ENCODE measurements at places on chromosomes 11 and 22. TPM values are rescaled to one million over a fixed set of nuclear protein-coding genes. Genes with fewer than 3 reads are reported as not detected.
A peak's percentile ranks its signal among the peaks of the same experiment; 100 is the strongest.

Gene OR8D2
- total RNA-seq: not detected

GRCh38 chr11:32333320-32333991 is 101.9 kb downstream of the WT1 start:
- H3K27ac ChIP-seq: no peak overlapping the region
- H3K36me3 ChIP-seq: no peaks in the 10 kb centered on the region
- no peaks in the 10 kb centered on the region for H3K27me3 ChIP-seq
- H3K4me1 ChIP-seq: no peaks in the 10 kb centered on the region

Gene ZNF202
- 4.1 TPM for total RNA-seq

DNA sequence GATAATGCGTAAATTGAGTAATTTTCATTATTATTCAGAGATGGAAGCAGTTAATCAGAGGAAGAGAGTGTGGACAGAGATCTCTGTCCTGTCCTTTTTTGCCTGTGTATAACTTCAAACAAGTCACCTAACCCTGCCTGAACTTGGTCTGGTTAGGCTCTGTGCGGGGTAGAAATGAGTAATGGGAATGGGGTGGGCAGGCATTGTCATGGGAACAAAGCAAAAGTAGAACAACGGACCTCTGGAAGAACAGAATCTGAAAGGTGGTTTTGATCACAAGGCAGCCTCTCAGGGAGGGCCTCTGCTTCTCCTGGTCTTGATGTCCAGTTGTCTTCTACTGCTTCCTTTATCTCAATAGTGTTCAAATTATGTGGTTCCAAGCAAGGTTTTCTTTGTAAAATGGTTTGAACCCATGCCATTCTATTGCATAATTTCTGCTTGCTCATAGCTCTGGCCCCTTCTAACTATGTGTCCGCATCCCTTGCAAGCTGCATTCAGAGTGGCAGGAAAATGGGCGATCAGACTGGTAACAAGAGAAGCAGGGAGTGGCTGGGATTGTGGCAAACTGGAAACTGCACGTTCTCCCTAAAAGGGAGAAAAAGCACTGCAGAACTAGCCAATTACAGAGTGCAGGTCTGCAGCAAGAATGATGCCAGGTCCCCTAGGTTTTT is 76.1 kb downstream of the PRR5L start:
- H3K4me1 ChIP-seq: no peaks in the 10 kb centered on the region
- no peaks in the 10 kb centered on the region for H3K27me3 ChIP-seq
- no peak overlapping the region for H3K27ac ChIP-seq
- no peak for DNase-seq
- H3K4me3 ChIP-seq: no peak overlapping the region

- H3K4me3 ChIP-seq: no peak overlapping the region
- no peak overlapping the region for H3K27ac ChIP-seq
- H3K4me1 ChIP-seq: no peaks in the 10 kb centered on the region
- H3K36me3 ChIP-seq: no peaks in the 10 kb centered on the region
Measured at GRCh38 chr11:79404806-79405205, 36.0 kb downstream of the TENM4 start.

DNA sequence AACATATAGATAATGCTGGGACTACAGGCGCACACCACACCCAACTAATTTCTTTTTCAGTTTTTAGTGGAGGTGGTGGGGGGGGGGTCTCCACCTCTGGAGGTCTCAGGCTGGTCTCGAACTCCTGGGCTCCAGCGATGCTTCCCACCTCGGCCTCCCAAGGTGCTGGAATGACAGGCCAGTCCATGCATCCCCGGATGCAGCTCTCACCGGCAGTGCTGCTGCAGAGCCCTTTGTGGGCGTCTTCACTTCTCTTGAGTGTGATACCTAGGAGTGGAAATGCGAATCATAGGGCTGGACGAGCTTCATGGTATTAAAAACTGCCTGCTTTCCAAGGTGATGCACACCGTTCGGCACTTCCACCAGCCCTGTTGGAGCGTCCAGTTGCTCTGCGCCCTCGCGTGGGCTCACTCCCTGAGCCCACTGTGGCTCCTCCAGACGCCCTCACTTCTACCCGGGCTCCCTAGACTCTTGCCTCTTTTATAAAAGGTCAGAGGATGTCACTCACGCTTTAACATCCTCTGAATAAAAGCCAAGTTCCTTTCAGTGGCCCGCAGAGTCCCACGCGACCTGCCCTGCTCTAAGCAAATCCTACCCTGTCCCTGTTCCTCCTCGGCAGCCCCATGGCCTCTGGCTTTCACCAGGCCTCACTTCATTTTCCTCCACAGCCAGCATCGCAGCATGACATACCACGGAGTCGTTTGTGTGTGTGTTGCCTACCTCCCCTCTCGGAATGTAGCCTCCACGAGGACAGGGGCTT is 837 bp upstream of the BID start:
- no peaks in the 10 kb centered on the region for H3K4me1 ChIP-seq
- H3K4me3 ChIP-seq: peak overlapping the region; percentile 63
- H3K27ac ChIP-seq: no peak overlapping the region
- H3K36me3 ChIP-seq: no peaks in the 10 kb centered on the region

Gene BIRC3
- 3.6 TPM for total RNA-seq

DNA sequence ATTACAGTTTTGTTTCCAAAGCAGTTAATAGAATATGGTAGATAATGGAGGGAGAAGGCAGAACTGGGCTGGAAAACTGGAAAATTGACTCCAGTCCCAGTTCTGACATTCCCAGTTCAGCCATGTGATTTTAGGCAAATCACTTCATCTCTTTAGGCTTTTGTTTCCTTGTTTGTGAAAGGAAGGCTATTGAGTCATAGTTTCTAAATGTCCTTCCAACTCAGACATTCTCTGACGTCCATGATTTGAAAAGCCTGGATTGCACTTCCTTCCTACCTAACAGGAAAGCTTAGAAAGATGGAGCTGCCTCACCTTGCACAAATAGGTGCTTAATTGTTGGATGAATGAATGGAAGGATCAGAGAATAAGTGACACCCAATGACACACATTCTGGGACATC is 19.8 kb upstream of the GALNT18 start:
- no peaks in the 10 kb centered on the region for H3K4me1 ChIP-seq
- no peak overlapping the region for H3K27ac ChIP-seq
- H3K27me3 ChIP-seq: no peaks in the 10 kb centered on the region

GRCh38 chr11:32030875-32031503 is 59.9 kb upstream of the RCN1 start:
- no peak overlapping the region for H3K27ac ChIP-seq
- H3K36me3 ChIP-seq: no peaks in the 10 kb centered on the region
- H3K27me3 ChIP-seq: no peaks in the 10 kb centered on the region
- H3K4me1 ChIP-seq: no peaks in the 10 kb centered on the region

Gene USP28
- total RNA-seq: 135 TPM

- no peaks in the 10 kb centered on the region for H3K4me1 ChIP-seq
- no peak overlapping the region for H3K4me3 ChIP-seq
- H3K36me3 ChIP-seq: no peaks in the 10 kb centered on the region
- DNase-seq: no peak
Measured at GRCh38 chr11:116701297-116701801, 71.4 kb downstream of the BUD13 start.

- H3K27ac ChIP-seq: no peak overlapping the region
- no peaks in the 10 kb centered on the region for H3K4me1 ChIP-seq
- no peak for DNase-seq
- no peak overlapping the region for H3K4me3 ChIP-seq
- no peaks in the 10 kb centered on the region for H3K27me3 ChIP-seq
Measured at GRCh38 chr11:92511522-92512203, 287.0 kb downstream of the FAT3 start.

- H3K27ac ChIP-seq: no peak overlapping the region
- peaks cover 57% of the 10 kb centered on the region for H3K36me3 ChIP-seq
- H3K4me1 ChIP-seq: no peaks in the 10 kb centered on the region
- H3K4me3 ChIP-seq: no peak overlapping the region
Measured at GRCh38 chr11:130131961-130132850, 27.4 kb upstream of the ST14 start.

GRCh38 chr22:20578192-20578591 is 70.8 kb downstream of the MED15 start:
- H3K36me3 ChIP-seq: peaks cover 45% of the 10 kb centered on the region
- no peak overlapping the region for H3K27ac ChIP-seq
- peaks cover 32% of the 10 kb centered on the region for H3K4me1 ChIP-seq

- H3K4me3 ChIP-seq: no peak overlapping the region
- H3K36me3 ChIP-seq: no peaks in the 10 kb centered on the region
- no peak overlapping the region for H3K27ac ChIP-seq
- H3K4me1 ChIP-seq: no peaks in the 10 kb centered on the region
Measured at GRCh38 chr11:120590472-120590871, 78.9 kb downstream of the GRIK4 start.

DNA sequence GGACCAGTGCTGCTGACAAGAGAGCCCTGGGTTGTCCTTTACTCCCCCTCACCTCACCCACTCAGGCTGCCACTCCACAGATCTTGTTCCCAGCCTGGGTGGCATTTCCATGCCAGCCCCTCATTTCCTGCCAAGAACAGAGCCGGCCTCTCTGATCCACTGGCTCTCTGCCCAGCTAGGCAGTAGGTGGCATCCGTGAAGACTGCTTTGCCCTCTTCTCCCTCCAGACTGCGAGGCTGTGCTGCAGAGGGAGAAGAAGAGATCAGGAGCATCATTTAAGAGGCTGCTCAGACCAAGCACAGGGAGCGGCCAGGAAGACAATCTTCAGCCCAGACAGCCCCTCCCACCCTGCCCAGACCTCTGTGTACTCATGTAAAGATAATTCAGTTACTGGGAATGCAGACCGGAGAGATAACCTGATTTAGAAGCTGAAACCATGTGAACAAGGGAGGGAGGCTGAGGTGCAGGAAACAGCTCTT is 126.9 kb upstream of the NCAM1 start:
- no peaks in the 10 kb centered on the region for H3K36me3 ChIP-seq
- peak overlapping the region; percentile 60 for H3K27ac ChIP-seq
- no peaks in the 10 kb centered on the region for H3K27me3 ChIP-seq
- H3K4me1 ChIP-seq: no peaks in the 10 kb centered on the region
- DNase-seq: no peak

GRCh38 chr11:75815345-75816168 is 547 bp downstream of the UVRAG start:
- H3K4me1 ChIP-seq: peaks cover 51% of the 10 kb centered on the region
- no peak for DNase-seq
- peak overlapping the region; percentile 91 for H3K27ac ChIP-seq

Gene KRTAP5-8
- total RNA-seq: not detected

DNA sequence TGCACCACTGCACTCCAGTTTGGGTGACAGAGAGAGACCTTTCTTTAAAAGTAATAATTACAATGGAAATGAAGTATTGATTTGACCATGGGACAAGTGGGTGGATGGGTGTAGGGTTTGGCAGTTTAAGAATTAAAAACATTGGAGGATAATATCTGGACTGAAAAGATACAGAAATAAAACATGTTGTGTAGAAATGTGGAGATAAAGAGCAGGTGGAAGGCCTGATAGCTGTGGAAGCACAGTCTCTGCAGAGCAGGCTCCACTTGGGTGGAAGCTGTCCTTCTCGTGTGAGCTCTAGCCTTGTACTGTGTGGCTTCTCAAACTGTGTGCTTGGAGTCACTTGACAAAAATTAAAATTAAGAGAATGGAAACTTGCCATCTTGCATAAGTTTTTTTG is 25.6 kb downstream of the APLP2 start:
- peaks cover 14% of the 10 kb centered on the region for H3K4me1 ChIP-seq
- H3K27me3 ChIP-seq: no peaks in the 10 kb centered on the region
- H3K4me3 ChIP-seq: no peak overlapping the region
- DNase-seq: no peak
- H3K27ac ChIP-seq: no peak overlapping the region

- H3K27ac ChIP-seq: no peak overlapping the region
- H3K36me3 ChIP-seq: no peaks in the 10 kb centered on the region
- no peaks in the 10 kb centered on the region for H3K27me3 ChIP-seq
- peak overlapping the region; percentile 51 for H3K4me3 ChIP-seq
- DNase-seq: no peak
Measured at GRCh38 chr11:18791969-18792628, 501 bp upstream of the PTPN5 start.

DNA sequence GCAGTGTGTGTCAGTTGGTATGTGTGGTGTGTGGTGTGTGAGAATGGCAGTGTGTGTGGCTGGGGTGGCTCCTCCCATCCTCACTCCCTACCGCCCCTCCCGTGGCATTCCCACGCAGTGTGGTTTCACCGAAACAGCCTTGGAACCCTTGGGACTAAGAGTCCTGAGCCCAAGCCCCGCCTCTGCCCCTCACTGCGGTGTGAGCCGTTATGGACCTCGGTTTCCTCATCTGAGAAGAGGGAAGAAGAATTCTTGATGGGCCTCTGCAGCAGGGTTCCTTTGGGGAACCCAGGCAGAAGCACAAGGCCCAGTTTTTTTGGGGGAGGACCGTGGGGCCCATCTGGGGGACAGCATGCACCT is 7.2 kb downstream of the UPK3A start:
- H3K27ac ChIP-seq: no peak overlapping the region
- H3K27me3 ChIP-seq: no peaks in the 10 kb centered on the region
- H3K36me3 ChIP-seq: no peaks in the 10 kb centered on the region

DNA sequence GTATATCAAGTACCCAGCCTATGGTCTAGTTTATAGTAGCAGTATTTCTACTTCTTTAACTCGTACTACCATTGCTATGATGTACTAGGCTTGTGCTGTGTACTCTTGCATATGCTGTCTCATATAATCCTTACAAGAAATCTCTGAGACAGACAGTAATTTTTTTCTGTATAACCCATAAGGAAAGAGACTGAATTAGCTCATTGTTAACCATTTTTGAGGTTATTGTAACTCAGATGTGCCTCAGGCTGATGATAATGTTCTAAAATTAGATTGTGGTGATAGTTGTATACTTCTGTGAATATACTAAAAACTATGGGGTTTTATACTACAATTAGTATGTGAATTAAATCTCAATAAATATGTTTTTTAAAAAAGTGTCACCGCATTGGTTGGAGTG is 112.2 kb upstream of the RRM1 start:
- peaks cover 7% of the 10 kb centered on the region for H3K4me1 ChIP-seq
- no peaks in the 10 kb centered on the region for H3K36me3 ChIP-seq
- DNase-seq: no peak
- no peak overlapping the region for H3K27ac ChIP-seq

Gene FAM83F
- total RNA-seq: 4.4 TPM

GRCh38 chr22:46578251-46578823 is 40.9 kb upstream of the CELSR1 start:
- DNase-seq: no peak
- H3K4me1 ChIP-seq: no peaks in the 10 kb centered on the region
- H3K27ac ChIP-seq: peak overlapping the region; percentile 94
- H3K4me3 ChIP-seq: peak overlapping the region; percentile 73
- no peaks in the 10 kb centered on the region for H3K36me3 ChIP-seq
- H3K27me3 ChIP-seq: no peaks in the 10 kb centered on the region

DNA sequence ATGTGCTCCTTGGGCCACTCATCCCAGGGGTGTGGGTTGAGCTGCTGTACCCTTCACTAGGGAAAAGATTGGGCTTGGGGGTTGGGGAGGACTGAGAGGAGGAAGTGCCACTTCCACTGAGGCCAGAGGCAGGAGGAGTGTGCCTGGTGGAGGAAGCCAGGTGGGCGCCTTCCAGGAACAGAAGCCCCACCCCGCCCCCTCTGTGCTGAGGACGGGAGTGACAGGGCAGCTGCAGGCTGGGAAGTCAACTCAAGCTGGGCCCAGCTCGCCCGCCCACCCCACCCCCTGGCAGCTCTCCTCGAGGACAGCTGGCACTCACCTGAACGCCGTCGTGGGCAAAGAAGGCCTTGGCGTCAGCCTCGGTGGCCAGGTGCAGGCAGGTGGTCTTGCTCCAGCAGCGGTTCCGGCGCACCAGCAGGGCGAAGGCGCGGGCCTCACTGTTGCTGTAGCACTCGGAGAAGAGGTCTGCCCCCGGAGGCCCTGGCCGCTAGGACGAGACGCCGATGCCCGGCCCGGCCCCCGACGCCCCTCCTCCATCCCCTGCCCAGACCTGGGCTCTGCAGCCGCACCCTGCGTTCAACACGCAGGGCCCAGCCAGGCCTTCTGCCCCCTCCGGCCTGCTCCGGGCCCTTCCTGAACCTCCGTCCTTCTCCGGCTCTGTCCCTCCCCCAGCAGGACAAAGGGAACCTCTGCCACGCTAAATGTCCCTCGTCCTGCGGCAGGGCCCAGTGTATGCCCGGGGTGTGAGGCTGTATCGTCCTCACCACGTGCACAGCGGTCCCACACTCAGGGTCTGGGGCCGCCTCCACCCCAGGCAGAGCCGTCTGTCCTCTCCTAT is 13.4 kb downstream of the TSSC4 start:
- DNase-seq: no peak
- H3K4me1 ChIP-seq: no peaks in the 10 kb centered on the region
- H3K4me3 ChIP-seq: no peak overlapping the region
- no peak overlapping the region for H3K27ac ChIP-seq
